ENCODE measurements at places on chromosomes 1 and 21.

DNA sequence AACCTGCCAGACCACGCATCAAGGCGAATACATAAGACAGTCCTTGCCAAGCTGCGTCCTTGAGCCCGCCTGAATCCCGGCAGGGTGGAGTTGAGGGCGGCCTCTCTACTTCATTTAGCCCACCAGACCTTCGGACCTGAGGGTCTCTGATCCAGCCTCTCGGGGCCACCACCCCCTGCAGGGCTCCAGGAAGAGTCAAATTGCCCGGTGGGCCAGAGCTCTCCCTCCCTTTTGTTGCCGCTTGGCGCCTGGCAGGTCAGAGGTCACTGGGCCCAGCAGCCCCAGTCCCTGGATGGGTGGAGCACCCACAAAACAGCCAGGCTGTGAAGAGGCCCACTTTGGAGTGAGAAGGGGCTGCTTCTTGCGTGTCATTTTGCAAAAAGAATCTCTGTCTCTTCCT is 9.0 kb downstream of the GNG4 start:
- no peak for DNase-seq

DNA sequence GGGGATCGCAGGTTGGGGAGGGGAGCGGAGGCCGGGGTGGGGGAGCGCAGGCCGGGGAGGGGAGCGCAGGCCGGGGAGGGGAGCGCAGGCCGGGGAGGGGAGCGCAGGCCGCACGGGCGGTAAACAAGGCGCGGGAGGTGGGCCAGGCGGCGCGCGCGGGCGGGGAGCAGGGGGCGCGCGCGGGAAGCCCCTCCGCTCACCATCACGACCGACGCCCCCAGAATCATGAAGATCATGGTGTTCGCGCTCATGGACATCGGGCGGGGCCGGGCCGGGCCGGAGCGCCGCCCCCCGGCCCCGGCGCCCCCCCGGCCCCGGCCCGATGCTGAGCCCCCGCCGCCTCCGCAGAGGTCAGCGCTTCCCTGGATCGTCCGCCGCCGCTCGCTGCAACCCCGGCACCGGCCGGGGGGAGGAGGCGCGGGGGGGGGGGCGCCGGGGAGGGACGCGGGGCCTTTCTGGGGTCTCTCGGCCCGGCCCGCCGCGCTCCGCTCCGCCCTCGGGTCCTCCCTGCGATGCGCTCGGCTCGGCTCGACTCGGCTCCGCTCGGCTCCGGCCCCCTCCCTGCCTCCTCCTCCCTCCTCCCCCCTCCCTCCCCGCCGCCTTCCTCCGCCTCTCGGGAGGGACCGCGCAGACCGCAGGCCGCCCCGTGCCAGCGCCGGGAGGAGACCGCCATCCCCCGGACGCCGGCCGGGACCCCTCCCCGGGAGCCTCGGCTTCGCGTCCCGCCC is at the start of gene TMEM240:
Gene TMEM240 (minus strand): TSS at position 535 of the 728 bp plus-strand sequence. CDS start 278 bp downstream, at position 257.
- no peak for DNase-seq

DNA sequence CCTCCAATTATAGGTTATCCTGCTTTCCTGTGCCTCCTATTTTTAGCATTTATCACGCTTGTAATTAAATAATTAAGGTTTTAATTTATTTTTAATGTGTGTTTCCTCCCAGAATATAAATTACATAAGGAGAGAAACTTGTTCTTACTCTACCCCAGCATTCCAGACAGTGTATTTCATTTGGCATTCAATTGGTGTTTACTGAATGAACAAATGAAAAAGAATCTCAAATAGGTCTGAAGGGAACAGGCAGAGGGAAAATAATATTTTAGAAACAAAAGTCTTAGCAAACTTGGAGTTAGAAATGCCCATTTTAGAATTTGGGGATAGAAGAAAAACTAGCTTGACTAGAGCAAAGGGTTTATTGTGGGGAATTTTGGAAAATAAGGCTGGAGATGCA is 9.9 kb upstream of the RSRP1 start:
- peak; percentile 37 for DNase-seq

DNA sequence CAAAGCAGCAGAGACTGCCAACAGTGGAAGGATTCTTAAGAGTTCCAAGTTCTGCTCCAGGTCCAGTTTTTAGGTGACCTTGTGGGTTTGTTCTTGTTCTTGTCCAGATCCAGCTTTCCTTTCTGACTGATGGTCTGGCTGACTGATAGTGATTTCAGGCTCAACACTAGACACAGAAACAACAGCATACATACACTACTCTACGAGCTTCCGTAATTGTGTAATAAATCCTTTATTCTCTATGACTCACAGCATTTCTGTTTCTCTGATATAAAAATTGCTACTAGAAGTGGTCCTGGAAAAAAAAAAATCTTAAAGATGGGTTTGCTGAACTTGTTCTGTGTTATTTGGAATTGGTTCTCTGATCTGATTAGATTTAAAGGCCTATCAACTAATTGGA is 62.2 kb upstream of the PTCH2 start:
- DNase-seq: no peak

- peak; percentile 5 for DNase-seq
These were observed 26.9 kb upstream of the ESRRG start for GRCh38 chr1:216750031-216750627.

- no peak for DNase-seq
These were observed 344.7 kb upstream of the PTBP2 start for GRCh38 chr1:96376846-96377245.

DNA sequence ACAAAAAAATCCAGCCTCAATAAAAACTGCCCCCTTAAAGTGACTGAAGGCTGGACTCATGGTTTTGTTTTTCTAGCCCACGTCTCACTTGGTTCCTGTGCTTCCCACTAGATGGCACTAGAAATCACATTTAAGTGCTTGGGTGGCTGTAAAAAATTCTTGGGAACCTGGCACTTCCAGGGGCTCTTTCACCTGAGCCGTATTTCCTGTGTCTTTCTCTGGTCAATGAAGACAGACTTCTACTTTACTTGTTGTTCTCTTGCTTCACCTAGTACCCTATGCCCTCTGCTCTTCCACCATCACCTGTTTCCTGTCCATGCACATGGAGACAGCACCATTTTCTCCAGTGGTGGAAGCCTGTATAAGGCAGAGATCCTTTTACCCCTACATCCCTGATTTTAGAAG is 20.0 kb downstream of the METTL13 start:
- DNase-seq: no peak

- peak; percentile 82 for DNase-seq
These were observed 183.1 kb upstream of the IVNS1ABP start for GRCh38 chr1:185500001-185500626.

DNA sequence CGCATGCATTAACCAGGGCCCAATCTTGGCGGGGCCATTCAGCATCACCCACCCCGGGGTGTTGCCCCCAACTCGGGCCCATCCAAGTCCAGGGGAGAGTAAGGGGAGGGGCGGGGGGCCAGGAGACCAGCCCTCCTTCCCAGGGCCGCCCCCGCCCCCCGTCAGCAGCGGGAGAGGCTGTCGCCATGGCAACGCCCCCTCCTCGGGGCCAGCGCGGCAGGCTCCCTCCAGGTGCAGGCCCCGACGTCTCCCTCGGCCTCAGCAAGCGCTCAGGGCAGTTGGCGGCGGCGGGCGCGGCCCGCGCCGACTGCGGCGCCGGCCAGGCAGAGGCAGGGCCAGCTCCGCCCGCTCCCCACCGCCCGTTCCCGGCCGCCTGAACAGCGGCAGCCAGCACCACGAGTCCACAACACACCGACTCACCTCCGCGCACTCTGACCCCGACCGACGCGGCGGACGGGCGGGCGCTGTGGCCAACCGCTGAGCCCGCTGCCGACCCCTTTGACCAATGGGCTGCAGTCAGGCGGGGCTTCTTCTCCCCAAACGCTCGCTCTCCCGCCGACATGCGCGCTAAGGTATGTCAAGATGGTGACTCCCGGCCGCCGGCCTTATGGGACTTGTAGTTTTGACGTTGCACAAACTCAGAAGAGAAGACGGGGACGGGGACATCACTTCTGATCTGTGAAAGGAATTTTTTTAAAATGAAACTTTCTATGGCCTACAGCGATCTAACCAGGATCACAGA is at the start of gene ERI3:
Gene ERI3 (minus strand): TSS at position 418 of the 742 bp plus-strand sequence. CDS start 231 bp downstream, at position 187.
- DNase-seq: peak; percentile 73

DNA sequence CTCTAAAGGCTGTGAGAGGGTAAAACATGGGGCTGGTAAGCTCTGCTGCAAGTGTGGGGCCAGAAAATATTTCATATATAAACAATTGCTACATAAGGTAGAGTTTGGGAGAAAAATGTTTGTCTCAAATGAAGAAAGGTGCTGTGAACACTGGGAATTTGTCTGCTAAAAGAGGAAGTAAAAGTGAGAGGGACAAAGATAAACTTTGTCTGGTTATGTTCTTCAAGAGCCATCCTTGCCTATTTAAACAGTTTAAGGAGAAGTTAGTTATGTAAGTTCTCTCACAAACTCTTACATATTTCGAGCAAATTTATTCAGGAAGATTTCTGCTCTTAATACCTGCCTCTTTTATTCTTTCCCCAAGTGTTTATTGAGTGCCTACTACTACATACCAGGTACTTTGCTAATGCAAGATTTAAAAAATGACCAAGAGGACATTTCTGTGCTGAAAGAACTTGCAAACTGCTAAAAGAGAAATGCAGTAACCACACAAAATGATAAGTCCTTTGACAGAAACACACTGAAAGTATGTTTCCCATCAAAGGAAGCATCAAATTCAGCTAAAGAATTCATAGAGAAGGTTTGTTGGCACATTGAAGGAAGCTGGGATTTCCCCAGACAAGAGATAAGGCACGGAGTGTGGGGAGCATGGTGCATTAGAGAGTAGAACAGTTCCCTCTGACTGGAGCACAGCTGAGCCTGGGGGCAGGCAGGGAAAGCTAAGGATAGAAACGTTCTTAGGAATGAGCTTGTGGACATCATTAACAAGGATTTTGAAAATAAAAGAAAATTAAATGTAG is 549.1 kb downstream of the PTBP2 start:
- no peak for DNase-seq

DNA sequence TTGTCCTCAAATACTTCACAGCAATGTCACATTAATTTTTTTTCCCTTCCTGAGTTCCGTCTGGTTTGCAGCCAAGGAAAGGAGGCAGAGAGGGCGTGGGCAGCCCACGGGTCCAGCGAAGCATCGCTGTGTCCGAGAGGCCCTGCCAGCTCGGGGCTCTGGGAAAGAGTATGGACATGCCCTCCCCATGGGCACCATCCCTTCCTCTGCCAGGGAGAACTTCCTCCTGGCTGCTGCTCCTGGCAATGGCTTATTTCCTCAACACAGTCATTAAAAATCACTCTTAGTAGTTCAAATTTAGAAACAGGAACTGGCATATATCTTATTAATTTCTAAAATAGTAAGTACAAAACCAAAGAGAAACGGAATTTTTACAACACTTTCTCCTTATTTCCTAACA is 115.4 kb downstream of the RIPK4 start:
- no peak for DNase-seq

DNA sequence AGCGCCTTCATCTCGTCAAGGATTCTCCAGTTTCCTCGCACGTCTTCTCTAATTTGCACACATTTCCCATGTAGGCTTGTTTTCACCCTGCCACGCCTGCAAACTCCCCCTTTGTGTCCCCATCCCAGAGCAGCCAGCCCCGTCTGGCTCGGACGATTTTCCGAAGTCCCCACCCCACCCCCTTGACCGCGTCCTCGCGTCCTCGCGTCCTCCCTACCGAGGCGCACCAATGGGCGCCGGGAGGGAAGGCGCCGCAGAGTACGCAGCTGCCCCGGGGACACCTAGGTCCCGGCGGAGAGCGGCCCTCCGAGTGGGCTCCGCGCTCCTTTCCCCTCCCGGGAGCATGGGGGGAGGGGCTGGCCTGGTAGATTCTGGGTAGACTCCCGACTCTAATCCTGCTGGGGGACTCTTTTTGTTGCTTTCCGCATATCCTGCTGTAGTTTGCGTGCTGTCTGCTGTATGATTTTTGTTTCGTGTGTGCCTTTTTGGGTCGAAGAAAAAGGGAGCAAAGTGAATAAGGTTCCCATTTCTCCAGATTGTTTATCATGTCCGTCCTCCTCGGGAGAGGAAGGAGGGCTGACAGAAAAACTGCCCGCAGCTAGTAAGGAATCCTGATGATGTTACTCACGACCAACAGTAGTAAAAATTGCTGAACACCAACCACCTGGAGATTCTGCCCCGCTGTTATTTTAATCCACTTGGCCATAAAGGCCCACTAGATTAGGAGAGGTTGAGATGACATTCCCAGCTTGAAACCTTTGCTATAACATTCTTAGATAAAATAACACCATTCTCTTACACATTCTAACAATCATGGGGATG is 1.5 kb downstream of the CACHD1 start:
- no peak for DNase-seq

DNA sequence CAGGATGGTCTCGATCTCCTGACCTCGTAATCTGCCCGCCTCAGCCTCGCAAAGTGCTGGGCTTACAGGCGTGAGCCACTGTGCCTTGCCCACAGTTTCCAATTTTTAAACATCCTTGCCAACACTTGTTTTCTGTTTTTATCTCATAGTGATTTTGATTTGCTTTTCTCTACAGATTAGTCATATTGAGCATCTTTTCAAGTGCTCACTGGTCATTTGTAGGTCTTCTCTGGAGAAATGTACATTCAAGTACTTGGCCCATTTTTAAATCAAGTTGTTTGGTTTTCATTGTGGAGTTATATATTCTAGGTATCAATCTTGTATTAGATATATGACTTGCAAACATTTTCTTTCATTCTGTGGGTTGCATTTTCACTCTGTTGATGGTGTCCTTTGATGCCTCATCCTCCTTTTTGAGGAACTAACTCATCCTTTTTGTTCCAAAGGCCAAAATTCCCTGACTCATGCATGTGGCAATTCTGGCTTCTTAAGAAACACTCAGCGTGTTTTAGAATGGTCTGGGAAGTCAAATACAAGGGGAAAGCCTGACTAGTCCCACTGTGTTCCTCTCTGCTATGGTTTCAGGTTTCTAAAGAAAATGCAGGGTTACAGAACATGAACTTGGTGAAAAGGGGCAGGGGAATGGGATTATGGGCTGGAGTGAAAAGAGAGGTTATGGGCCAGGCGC is 37.3 kb downstream of the PTAFR start:
- DNase-seq: no peak

GRCh38 chr21:28025111-28025510 is 967.6 kb downstream of the LTN1 start:
- no peak for DNase-seq

GRCh38 chr21:39094847-39095579 is 88.2 kb downstream of the PSMG1 start:
- DNase-seq: peak; percentile 88

DNA sequence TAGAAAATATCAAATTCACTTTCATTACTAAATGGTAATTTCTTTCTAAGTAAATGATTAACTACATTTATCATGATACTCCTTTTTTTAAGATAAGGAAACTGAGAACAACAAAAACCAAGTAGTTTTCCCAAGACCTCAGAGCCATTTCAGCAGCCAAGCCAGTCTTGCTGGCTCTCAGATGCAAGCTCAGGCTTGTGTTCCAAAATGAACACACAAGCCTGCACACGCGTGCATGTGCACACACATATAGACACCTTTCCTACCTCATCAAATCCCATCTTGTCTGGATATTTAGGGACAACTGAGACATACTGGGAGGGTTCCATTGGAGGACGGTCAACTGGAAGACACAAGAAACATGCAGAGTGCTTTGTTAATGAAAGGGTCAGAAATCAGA is 83.0 kb downstream of the COLGALT2 start:
- no peak for DNase-seq
